Type B pancreatic cell (in vitro differentiated cells): ENCODE measurements at places on chromosomes 6 and 20.

DNA sequence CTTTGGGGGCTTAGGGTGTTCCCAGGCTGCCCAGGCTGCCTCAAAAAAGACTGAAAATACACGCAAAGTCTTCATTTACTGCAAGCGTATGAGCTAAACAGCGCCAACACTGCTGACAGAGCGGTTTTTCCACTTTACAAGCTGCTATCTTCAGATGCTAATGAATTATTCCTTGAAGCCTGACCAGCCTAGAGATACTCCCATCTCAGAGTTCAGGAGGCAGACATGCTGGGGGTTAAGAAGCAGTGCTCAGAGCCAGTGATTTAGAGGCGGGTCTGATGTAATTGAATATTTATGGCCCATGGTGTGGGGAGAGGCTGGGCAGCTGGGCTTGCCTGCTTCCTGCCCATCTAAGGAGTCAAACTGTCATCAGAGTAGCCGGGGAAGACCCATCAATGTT, 241.4 kb downstream of the SLC24A3 start:
- DNase-seq, result no peak

DNA sequence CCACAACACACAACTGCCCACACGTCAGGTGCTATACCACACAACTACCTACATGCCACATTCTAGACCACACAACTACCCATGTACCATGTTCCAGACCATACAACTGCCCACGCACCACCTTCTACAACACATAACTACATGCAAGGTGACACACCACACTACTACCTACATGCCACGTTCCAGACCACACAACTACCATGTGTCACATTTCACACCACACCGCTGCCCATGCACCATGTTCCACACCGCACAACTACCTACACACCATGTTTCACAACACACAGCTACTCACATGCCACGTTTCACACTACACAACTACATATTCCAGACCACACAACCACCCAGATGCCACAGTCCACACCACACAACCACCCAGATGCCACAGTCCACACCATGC, 19.8 kb downstream of the THBS2 start:
- no peak for DNase-seq

DNA sequence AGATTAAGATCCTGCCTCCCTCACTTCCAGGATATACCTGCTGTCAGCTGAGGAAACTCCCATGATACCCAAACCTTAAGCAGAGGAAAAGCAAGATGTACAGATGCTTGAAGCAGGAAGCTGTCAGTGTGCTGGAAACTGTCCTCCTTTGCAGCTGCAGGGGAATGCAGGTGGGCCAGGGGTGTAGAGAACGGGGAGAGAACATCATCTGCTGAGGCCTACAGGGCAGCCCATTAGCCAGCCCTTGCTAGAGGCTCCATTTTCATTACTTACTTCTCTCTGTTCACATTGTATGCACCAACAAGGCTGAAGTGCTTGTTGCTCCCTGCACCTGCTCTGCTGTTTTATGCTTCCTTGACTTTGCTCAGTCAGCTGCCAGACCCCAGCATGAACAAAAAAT, 119.1 kb downstream of the PRND start:
- no peak for DNase-seq

DNA sequence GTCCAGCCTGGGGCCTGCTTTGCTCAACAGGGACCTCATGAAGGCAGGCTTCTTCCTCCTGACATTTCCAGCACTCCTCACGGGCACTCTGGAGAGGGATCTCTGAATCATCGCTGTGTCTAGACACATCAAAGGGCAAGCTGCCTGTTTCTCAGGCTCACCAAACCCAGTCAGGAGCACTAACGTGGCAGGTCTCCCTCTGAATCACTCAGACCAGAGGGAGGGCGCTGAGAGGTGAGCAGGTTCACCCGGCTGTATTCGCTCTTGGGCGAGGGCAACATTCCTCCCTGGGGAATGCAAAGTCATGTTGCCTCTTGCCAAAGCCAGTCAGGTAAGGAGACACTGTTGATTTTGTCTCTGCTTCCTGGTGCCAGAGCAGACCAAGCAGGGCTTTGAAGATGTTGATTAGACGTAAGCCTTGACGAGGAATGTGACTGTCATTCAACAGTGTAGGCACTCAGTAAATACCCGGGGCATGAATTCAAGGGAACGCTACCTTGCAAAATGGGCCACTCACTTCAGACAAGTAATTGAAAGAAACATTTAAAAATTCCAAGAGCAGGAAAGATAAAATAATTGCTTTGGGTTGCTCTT, 50.1 kb downstream of the CYP24A1 start:
- DNase-seq, result peak; percentile 71

- no peak for DNase-seq
These were observed 55.5 kb downstream of the TRAF3IP2 start for GRCh38 chr6:111550195-111550594.

- peak; percentile 80 for DNase-seq
These were observed 2.8 kb downstream of the SOX4 start for GRCh38 chr6:21596145-21596948.

- DNase-seq, result no peak
These were observed 187.8 kb upstream of the PRDM1 start for GRCh38 chr6:105898286-105898685.

DNA sequence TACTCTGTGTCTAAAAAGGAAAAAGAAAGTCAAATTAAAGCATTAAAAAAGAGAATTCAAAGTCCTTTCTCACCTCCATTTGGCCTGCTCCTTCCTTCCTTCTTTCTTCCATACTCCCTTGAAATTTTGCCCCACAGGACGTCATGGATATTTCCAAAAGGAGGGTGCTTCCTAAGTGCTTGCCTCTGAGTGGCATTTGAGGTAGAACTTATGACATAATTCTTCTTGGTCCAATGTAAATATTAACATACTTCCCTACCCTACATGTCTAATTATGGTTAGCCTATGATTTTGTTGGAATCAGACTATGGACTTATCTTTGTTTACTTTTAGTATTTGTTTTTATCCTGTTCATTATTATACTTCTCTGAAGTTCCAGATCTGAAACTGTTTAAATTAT, 132.3 kb downstream of the PFDN4 start:
- DNase-seq, result no peak

GRCh38 chr6:170522565-170523183, 30.4 kb downstream of the PSMB1 start:
- DNase-seq, result no peak

DNA sequence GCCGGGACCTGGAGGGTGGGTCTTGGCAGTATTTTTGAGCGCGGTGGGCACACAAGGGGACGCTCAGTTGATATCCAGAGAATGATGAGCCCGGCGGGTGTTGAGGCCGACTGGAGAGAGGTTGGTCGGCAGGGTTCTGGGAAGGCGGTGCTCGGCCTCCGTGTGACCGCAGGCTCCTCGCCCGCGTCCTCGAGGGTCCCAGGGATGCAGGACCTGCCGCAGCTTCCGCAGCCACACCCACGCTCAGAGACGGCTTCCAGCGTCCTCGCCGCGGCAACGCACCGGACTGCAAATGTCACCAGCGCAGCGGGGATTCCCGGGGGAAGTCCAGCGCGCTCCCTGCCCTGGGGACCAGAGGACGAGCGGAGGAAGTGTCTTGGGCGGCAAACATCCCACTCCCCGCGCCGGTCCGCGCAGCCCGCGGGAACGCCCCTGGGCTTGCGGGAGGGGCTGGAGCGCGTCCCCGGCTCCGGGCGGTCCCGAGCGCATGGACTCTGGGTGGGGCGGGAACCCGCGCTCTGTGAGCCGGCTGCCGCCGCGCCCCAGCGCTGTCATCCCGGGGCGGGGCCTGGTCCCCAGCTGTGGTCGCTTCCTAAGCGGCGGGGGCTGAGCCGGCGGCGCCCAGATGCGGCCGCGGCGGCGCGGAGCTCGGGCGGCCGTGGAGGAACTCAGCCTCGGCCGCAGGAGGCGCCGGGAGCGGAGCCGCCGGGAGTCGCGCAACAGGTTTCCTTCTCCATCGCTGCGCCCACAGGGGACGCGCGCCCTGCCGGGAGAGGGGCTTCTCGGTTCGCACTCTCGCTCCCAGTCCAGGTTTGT, at the start of gene STX11:
Gene STX11 (plus strand): TSS at position 624 of the 816 bp plus-strand sequence. CDS start 36,111 bp downstream, outside the sequence.
- DNase-seq, result peak; percentile 71

DNA sequence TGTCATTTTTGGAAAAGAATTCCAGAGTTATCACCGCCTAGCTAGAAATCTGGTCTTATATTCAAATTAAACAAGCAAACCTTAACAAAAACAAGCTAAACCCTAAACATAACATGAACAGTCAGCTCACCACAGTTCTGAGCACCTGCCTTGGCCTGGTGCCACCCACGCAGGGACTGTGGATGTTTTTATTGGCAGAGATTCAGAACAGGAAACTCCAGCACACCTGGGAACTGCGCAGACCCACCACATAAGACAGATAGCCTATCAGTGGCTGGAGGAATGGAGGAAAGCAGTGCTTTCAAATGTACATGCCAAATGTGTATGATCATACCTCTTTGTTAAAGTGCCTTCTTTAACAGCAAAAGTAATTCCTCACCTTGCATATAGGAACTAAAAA, 8.9 kb downstream of the SLC16A10 start:
- no peak for DNase-seq

GRCh38 chr6:159892053-159892452, 1.3 kb downstream of the MAS1 start:
- no peak for DNase-seq

DNA sequence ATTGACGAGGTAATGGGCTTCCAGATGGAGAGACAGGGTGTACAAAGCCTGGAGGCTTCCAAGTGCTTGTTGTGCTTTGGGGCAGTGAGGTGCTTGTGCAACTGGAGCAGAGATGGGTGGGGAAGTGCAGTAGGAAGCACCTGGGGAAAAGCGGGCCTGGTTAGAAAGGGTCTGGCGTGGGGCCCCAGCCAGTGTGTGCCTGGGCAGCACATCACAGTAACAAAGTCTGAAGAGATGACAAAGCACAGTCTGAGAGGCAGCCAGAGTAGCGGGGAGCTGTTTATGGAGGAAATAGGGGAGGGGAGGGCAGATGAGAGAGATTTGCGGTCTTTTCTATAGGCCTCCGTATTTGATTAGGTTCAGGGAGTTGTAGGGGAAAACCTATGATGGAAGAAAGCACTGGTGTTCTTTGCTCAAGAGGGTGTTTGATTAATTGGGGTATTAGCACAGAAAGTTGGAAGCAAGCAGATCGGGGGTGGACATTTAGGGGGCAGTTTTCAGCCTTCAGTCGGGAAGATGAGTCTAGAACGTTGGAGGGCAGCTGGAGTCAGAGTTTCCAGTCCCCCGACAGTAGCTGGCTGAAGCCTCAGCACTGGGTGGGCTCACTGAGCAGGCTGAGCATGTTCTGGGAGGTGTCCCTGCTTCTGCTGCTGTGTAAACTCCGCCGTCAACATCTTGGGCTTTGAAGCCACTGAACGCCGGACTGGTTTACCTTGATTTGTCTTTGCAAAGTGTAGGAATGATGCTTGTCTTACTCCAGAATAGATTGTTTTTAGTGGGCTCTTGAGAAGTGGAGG, 15.5 kb upstream of the MROH8 start:
- no peak for DNase-seq

- DNase-seq, result no peak
These were observed 40.4 kb downstream of the IRF4 start for GRCh38 chr6:431986-432385.

GRCh38 chr20:19210391-19211155, 1.9 kb upstream of the SLC24A3 start:
- DNase-seq, result no peak

DNA sequence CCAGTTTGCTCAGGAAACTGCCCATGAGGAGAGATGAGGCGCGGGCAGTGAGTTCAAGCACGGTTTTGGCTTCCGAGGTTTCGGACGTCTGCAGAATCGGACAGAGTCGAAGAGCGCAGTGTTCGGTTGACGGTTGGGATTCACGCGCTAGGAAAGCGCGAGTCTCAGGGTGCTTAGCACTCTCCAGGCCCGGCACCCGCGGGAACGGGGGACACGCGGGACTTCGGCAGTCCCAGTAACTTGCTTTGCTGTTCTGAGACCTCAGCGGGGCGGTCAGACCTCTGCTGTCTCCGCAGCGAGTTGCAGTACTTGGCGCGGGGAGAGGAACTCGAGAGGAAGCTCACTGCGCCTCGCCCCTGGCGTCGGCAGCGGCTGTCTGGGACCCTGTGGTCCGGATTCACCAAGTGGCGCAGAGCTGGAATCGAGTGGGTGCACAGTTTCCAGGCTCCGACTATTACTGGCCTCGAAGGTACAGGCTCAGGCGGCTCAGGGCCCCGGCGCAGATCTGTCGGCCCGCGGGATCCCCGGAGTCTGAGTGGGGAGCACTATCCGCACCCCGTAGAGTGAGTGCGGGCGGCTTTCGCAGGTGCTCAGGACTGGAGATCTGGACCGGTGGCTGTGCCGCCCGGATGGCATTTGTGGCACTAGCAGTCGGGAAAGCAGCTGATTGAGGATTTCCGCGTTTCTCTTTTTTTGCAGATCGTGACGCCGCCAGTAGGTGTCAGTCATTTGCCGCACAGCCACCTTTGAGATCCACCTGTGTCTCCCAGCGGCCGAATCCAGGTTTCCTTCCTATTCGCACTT, at the start of gene POM121L2:
Gene POM121L2 (minus strand): TSS at position 128 of the 804 bp plus-strand sequence. CDS start 103 bp downstream, at position 25.
- no peak for DNase-seq

GRCh38 chr20:38132910-38133501, 32.1 kb downstream of the TGM2 start:
- DNase-seq, result no peak

DNA sequence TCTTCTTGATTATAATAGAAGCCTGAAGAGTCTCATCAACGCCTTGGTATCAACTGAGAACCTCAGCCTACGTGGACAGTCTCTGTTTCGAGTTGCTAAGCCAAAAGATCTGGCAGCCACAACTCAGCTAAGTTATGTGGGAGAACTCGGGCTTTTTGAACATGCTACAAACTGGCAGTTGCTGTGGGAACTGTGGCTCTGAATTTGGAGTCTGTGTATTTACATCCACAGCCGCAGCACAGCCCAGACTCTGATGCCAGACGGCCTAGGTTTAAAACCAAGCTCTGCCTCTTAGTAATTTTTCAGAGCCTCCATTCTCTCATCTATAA, 35.8 kb downstream of the RIPOR2 start:
- no peak for DNase-seq

- no peak for DNase-seq
These were observed 25.8 kb upstream of the RTF2 start for GRCh38 chr20:56442389-56443365.

GRCh38 chr6:150659046-150659763, 59.5 kb downstream of the PLEKHG1 start:
- DNase-seq, result no peak

GRCh38 chr6:20438462-20439070, 36.9 kb downstream of the E2F3 start:
- no peak for DNase-seq

- DNase-seq, result no peak
These were observed 38.2 kb downstream of the MBOAT1 start for GRCh38 chr6:20173833-20174792.

DNA sequence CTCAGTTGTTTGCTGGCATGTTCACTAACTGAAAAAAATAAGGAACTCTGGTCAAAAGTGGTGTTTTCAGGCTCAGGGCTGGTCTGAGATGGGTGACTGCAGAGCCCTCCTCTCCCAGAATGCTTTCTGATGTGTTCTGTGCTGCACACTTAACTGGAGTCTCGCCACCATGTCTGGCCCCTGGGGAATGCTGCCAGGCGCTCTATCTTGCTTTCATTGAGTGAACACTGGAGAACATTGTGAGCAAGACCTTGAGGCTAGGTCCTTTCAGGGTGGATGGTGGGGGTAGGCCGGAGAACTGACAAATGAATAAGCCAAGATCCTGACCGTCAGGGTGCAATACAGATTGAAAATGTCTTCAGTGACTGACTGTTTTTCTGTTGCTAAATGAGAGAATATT, 19.5 kb downstream of the PANK2 start:
- DNase-seq, result no peak
